ENCODE measurements at places on chromosomes 7 and 10.

DNA sequence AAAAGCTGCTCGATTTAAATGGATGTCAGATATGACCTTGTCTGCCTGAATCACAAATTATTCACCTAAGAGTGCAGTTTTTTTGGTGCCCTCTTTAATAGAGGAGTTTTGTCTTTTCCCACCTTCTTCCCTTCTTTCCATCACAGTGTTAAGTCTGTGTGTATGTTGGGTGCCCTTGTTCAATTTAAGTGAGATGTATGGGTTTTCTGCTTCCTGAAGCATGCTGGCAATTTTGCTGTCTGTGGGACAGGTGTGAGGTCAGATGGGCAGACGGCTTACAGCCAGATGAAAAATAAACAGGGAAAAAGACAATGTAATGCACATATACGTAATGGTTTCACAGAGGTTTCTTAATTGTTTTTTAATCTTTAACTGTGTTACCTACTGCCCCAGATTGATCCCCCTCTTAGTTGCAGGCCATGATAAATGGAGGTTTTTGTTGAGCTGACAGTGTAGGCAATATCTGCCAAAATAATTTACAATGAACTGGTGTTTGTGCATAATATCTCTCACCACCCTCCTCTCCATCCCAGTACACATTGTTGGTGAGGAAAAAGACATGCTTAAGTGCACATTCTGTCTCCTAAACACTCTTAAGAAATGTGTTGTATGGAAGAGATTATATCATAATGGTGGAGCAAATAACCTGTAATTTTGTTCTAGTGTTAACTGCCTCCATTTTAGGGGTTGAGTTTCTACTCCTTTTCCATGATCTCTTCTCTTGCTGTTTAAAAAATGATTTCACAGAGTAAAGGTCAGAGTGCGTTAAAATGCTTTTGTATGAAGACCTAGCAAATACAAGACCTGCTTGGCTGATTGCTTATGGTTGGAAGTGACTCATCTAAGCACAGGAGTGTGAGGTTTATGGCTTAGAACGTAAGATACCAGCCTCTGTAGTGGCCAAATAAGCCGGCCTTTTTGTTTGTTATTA lies 123.9 kb downstream of the LRRC4 start:
- peak; percentile 53 for DNase-seq

- DNase-seq, result no peak
These were observed 48.7 kb downstream of the CAV1 start for GRCh38 chr7:116573541-116573940.

DNA sequence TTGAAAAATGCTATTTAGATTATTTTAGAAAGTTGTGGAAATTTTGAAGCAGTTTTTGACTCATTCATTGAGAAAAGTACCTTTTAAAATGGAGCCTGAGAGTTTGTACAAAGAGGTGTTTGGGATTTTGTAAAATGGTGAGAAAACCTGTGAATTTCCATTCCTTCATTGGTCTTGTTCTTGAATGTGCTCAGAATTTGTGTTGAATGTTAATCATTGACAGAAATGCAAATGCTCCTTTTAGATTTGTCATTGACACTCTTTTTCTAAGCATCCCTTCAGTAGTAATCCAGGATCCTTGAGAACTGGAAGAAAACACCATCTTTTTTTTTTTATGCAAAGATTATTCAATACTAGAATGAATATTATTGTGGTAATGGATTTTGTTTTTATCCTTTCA lies 74.8 kb downstream of the LCOR start:
- no peak for DNase-seq

GRCh38 chr7:90402785-90403173 lies 482 bp upstream of the CLDN12 start:
- DNase-seq, result no peak

GRCh38 chr10:32054094-32054493 lies 2.1 kb downstream of the KIF5B start:
- peak; percentile 28 for DNase-seq

GRCh38 chr7:33692956-33693355 lies 212.4 kb upstream of the BMPER start:
- DNase-seq, result no peak

GRCh38 chr7:7529328-7529727 lies 6.3 kb downstream of the COL28A1 start:
- peak; percentile 70 for DNase-seq

DNA sequence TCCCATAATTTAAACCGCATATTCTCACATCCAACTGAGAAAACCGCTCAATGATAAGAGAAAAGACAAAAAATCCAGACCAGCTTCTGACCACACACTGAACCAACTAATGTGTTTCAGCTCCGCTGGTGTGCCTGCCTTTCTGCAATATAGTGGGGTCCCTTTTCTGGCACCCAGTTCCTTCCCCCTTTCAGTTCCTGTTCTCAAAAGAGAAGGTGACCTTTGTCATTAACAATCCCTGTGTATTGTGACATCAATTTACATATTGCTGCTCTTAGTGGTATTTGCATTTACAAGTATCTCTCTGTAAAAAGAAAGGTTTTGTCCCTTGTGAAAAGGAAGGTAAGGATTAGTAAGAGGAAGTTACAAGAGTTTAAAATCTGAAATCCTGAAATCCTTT lies 1.4 kb downstream of the PPP1R17 start:
- no peak for DNase-seq

GRCh38 chr10:90920986-90921666 lies at the start of gene ANKRD1:
TSS of gene ANKRD1 (minus strand) at chr10:90921087. CDS start at chr10:90921027, 60 bp downstream.
- DNase-seq, result no peak

DNA sequence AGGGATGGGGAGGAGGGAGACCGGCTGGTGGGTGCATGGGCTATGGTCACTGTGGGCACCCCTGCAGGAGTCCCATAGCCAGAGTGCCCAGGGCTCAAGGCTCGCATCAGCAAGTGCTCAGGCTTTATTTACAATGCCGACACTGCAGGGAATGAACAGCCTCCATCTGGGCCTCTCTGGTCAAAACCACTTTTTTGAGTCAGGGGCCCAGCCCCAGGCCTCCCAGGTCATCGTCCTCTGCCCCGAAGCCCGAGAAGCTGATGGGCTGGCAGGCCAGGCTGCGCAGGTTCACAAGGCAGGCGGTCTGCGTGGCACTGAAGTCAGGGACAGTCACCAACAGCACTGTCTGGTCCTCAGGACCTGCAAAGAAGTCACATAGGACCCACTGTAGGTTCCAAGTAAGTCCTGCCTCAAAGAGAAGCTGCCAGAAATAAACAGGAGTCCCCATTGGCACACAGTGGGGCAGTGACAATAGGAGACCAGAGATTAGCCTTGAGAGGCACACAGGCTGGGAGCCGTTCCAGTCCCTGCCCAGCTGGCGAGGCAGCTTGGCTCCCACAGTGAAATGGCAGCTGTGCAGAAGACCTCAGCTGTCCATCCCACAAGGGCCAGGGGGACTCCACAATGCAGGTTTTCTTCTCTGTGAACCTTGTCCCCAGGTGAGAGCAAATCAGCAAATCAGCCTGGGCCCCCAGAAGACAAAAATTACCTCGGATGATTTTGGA lies 8.6 kb downstream of the POLD2 start:
- DNase-seq, result no peak

GRCh38 chr10:49448924-49449323 lies 53.0 kb upstream of the DRGX start:
- DNase-seq, result no peak

- DNase-seq, result no peak
These were observed 5.3 kb upstream of the KLF6 start for GRCh38 chr10:3790272-3790671.

DNA sequence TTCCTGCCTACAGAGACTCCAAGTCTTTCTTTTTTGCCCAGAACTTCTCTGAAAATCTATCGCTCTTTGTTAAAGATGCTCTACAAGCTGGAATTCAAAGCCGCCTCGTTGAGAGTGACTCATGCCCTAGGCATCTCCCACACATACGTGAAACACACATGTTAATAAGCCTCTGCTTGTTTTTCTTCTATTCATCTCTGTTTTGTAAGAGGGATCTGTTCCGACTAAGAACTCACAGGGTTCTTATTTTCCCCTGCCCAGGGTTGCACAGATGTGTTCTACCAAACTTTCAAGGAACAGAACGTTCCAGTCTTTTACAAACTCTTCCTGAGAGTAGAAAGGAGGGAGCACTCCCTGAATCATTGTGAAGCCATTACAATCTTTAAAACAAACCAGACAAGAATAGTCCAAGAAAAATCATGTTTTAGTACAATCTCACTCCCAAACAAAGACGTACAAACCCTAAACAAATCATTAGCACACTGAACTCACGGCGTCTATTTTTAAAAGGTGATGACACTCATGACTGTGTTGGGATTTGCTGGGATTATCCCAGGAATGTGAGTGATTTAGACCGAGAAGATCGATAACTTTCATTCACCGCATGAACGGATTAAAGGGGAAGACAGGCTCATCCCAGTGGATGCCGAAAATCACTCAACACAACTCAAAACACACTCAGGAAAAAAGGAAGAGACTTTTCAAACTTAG lies 55.3 kb upstream of the INPP5A start:
- no peak for DNase-seq

GRCh38 chr10:28677888-28678686 lies 766 bp downstream of the BAMBI start:
- DNase-seq, result peak; percentile 48

DNA sequence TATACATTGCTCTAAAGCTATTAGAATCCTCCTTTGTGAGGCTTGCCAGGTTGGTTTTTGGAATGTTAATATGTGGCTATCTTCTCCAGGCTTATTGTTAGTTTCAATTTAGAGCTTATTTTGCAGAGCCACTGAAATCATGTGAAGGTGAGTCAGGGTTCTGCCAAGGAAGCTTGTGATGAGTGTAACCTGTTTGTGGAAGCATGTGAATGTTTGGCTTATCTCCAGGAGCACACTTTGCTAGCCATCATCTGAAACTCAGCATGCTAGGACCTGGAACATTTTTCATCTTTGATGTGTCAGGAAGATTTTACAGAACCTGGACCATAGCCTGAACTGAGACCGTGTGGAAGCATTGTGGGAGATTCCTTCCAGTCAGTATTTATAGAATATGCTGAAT lies 197.3 kb downstream of the PPP1R9A start:
- DNase-seq, result no peak

DNA sequence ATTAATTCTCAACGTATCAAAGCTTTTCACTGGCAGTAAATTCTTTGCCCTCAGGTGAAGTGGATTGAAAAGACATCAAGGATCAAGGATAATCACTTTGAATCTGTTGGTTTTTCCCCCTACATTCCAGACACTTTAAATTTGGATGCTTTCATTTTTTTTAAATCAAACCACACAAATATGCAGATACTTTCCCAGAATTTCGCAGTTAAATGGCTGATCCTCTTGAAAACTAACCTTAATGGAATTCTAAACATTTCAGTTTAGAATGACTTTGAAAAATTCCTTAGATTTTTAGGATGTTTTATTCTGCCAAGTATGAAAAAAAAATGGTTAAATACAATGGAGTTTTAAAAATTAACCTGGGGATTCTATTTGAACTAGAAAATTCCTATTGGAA lies 325.9 kb downstream of the GFRA1 start:
- peak; percentile 2 for DNase-seq

GRCh38 chr10:114911801-114912469 lies 26.1 kb upstream of the TRUB1 start:
- DNase-seq, result no peak

GRCh38 chr10:115491526-115492140 lies 398.5 kb downstream of the ATRNL1 start:
- DNase-seq, result no peak

- DNase-seq, result no peak
These were observed 358.4 kb downstream of the KCNMA1 start for GRCh38 chr10:77279207-77279606.

Measured in NCI-H1417 (cell line).